CD4-positive, alpha-beta T cell treated with Interleukin-4 for 1 hour (primary cell): ENCODE measurements at places on chromosomes 7 and 10.
A peak's percentile ranks its signal among the peaks of the same experiment; 100 is the strongest.

GRCh38 chr10:67262675-67263074 lies 336.8 kb downstream of the LRRTM3 start:
- no peak for DNase-seq

GRCh38 chr10:70106958-70107791 lies 25.4 kb downstream of the AIFM2 start:
- DNase-seq: no peak

GRCh38 chr10:94680544-94680943 lies 3.0 kb upstream of the CYP2C18 start:
- no peak for DNase-seq

- DNase-seq: no peak
These were observed 70.6 kb downstream of the WAPL start for GRCh38 chr10:86450806-86451603.

DNA sequence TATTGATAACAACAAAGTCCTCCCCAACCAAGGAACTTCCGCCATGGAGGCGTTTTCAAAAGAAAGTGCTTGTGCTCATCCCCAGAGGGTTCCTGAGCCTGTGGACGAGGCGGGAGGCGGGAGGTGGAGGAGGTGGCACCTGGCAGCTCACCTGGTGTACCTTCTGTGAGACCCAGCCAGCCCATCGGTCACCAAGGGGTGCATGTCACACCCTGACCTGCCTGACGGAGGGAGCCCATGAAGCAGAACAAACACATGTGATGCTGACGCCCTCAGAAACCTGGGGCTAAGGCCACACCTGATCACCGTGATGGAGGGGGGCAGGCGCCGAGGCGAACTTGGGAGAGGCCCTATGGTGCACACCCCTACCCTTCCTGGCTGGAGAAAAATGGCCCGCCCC lies 458.8 kb downstream of the DNAJB6 start:
- DNase-seq: no peak

DNA sequence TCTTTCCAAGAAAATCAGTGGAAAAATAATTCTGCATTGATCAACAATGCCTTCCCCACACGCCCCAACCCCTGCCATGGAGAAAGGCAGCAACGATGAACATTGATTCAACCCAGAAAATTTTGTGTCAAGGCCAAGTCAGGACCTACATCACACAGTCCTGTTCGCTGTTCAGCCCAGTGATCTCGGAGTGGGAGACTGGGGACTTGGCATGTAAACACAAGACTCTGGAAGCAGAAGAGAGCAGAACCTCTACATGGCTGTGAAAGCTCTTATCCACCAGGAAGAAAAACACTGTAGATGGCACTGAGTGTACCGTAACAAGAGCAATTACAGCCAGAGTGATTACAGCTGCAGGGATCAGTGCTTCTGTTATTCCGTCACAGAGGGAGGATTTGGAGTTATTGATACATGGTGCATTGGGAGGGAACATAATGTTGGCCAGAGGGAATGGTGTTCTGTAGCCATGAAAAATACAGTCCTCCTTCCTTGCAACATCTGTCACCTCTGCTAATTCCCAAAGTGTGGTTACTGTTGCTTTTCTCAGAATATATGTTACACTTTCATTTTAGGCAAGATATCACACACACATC lies 136.6 kb downstream of the IQUB start:
- no peak for DNase-seq

- DNase-seq: no peak
These were observed 4.1 kb upstream of the VSTM2A start for GRCh38 chr7:54538122-54538521.

DNA sequence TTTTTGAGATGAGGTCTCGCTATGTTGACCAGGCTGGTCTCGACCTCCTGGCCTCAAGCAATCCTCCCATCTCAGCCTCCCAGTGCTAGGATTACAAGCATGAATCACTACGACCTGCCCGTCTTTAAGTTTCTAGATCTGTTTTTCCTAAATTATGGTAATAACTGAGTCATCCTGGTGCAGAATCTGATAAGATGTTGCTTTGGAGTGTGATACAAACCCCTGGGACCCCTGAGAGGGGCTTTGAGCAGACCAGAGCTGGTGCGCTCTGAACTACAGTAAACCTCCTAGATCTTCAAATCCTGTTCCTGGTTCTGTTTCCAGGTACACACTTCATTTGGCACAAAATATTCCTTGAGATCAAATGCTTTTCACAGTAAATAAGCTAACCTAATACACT lies 34.2 kb downstream of the RPP38 start:
- DNase-seq: no peak

DNA sequence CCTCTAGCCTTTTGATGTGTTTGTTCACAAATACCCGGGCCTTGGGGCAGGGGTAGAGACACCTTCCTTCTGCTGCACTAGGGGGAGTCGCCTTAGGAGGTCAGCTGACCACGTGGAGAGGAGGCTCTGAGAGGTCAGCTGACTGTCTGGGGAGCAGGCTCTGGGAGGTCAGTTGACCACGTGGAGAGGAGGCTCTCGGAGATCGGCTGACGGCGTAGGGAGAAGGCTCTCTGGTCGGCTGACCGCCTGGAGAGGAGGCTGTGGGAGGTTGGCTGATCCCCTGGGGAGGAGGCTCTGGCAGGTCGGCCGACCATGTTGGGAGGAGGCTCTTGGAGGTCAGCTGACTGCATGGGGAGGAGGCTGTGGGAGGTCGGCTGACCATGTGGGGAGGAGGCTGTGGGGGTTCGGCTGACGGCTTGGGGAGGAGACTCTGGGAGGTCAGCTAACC lies 59.6 kb upstream of the LYZL1 start:
- no peak for DNase-seq

- DNase-seq: no peak
These were observed 63.0 kb downstream of the AOAH start for GRCh38 chr7:36661135-36661840.

DNA sequence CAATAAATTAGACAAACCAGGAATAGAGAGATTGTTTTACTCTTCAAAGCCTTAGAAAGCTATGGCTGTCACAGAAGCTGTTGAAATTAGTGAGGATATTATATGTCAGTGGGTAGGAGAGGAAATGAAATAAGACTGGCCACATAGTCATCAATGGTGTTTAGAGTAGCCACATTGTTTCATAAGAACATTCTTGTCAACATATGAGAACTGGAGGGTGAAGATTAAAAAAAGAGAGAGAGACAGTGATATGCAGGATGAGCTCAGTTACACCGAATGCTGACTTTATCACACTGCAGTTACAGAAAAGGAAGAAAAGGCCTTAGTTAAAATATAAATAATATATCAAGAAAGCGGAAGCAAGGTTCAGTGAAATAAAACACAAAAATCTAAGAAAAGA lies 412.0 kb downstream of the CNTNAP2 start:
- no peak for DNase-seq

GRCh38 chr10:68955355-68955831 lies 577 bp upstream of the DDX21 start:
- no peak for DNase-seq

- no peak for DNase-seq
These were observed 162.7 kb downstream of the CDCA7L start for GRCh38 chr7:21782996-21783395.

DNA sequence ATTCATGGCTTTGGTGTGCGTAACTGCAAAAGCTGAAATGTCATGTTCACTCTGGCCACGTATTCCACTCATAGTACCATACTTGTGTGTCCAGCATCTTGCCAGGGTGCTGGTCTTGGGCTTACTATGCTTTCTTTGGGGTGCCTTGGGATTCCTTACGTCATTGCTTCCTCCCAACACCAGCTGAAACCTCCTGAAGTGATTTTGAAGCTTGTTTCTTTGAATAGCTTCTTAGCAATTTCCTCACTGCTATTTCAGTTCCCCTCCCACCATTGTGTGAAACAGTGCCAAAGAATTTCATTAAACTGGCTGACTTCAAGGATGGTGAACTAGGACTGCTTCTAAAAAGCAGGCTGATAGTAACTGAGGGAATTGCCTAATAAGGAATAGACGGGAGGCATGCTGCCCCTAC lies 36.9 kb downstream of the ENTPD1 start:
- no peak for DNase-seq

DNA sequence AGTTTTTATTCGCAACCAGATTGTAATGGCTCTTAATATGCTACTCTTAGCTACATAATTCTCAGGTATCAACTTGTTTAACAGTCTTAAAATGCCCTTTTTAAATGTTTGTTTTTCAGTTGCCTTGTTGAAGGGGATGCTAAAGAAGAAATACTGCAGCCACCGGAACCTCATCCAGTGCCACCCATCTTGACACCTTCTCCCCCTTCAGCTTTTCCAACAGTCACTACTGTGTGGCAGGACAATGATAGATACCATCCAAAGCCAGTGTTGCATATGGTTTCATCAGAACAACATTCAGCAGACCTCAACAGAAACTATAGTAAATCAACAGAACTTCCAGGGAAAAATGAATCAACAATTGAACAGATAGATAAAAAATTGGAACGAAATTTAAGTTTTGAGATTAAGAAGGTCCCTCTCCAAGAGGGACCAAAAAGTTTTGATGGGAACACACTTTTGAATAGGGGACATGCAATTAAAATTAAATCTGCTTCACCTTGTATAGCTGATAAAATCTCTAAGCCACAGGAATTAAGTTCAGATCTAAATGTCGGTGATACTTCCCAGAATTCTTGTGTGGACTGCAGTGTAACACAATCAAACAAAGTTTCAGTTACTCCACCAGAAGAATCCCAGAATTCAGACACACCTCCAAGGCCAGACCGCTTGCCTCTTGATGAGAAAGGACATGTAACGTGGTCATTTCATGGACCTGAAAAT lies 69.5 kb upstream of the RSBN1L start:
- DNase-seq: no peak

- peak; percentile 71 for DNase-seq
These were observed 293.3 kb upstream of the KLF14 start for GRCh38 chr7:131027287-131027773.

GRCh38 chr10:117096599-117097201 lies 41.4 kb downstream of the VAX1 start:
- DNase-seq: no peak

DNA sequence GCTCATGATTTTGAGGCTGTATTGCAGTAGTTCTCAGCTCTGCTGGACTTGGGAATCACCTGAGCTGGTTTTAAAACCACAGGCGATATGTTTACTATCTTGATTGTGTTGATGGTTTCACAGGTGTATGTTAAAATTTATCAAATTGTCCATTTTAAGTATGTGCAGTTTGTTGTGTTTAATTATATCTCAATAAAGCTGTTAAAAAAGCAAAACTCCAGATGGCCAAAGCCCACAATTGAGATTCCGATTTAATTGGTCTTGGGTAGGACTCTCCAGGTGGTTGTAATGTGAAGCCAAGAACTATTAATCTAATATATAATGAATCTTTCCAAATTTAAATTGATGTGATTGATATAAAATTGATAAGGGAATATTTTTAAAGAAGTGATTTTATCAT lies 48.6 kb downstream of the NRCAM start:
- no peak for DNase-seq

- no peak for DNase-seq
These were observed 77.2 kb downstream of the CXCL12 start for GRCh38 chr10:44307691-44308090.

GRCh38 chr10:79905322-79906314 lies 43.3 kb downstream of the SFTPD start:
- no peak for DNase-seq

DNA sequence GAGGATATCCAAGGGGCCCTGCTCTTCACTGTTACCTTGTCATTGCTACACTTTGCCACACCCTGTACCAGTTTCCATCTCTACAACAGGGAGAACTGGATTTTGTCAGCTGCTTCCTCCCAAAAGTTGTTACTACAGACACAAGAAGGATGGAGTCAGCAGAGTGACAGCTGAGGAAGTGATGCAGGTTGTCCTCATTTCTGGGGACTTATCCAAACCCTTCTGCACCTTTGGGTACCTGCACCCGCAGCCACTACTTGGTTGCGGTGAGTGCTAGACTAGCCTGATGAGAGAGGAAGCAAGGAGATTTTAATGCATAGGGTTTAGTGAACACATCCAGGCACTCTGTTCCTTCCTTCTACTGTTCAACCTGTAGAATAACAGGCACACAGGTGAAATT lies 281.0 kb downstream of the RPS24 start:
- DNase-seq: no peak
